NCI-H187 treated with DMSO at 0.1 percent for 48 hours (cell line): ENCODE measurements at places on chromosomes 12 and 14.

DNA sequence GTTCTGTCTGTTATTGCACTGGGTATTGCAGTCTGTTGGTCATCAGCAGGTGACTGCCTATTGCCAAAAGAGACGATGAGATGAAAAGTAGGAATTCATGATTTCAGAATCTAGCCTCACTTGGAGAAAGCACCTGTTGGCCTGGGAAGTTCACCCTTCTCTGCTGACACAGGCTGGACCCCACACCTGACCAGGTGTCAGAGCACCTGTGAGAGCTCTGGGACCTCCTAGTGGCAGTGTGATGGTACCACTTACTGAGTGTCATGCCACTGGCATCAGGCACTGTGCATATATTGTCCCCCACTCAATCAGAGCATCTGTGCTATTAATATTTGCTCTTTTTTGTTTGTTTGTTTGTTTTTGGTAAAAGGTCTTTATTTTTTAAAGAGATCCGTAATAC, 68.0 kb downstream of the RASSF3 start:
- no peak for DNase-seq

GRCh38 chr12:112239881-112240280, 114.5 kb downstream of the TRAFD1 start:
- DNase-seq = no peak

DNA sequence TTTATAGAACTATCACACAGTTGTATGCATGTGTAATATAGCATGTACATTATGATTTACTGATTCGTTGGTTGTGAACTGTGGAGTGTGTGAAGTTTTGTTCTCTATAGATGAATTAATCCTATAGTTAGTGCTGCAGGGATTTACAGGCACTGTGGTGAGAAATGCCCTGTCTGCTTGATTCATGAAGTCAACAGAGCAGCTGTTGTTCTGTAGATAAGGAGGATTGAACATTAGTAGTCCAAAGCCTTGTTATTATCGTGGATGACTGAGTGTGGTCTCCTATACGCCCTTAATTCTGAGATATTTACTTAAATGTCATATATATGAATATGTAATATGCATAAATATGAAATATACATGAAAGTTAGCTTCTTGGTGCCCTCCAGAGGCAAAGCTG, 98.3 kb downstream of the DNAH10 start:
- DNase-seq = no peak

DNA sequence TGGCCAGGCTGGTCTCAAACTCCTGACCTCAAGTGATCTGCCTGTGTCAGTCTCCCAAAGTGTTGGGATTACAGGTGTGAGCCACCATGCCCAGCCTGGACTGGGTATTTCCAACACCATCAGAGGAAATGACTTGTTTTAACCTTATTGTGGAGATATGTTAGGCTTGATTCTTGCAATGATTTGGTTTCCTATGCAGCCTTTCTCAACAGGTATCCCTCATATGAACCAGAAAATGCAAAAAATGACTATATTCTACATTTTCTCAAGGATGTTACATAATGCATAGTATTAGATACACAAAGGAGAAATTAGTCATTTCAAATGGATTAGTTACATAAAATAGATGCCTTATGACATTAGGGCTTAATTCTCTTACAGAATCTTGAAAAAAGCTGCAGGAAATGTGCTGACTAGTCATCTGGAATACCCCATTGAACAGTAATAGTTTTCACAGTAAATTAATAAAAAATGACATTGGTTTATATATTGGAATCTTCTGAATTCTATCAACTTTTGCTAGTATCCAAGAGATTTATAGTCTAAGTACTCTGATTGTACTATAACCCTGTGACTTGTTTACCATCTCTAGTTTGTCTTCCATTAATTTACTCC, 132.6 kb downstream of the INSM2 start:
- no peak for DNase-seq

GRCh38 chr12:47218191-47218654, 138.5 kb upstream of the AMIGO2 start:
- DNase-seq = no peak

DNA sequence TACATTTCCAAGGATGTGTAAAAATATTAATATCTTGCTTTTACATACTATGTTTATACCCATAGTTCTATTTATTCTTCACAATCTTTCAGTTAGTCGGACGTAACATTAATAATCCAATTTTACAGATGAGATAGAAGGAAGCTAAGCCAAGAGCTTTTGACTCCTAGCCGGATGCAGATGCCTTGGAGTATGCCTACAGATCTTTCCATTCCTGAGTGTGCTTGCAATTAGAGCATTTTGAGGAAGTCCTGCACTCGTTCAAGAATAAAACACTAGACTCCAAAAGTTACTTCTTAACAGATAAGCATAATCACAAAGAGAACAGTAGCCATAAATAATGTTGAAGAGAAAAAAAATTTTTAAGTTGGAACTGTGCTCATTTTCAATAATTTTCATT, 337.6 kb upstream of the CLEC14A start:
- no peak for DNase-seq

- peak; percentile 47 for DNase-seq
These were observed 8.0 kb downstream of the PHB2 start for GRCh38 chr12:6962285-6963015.

DNA sequence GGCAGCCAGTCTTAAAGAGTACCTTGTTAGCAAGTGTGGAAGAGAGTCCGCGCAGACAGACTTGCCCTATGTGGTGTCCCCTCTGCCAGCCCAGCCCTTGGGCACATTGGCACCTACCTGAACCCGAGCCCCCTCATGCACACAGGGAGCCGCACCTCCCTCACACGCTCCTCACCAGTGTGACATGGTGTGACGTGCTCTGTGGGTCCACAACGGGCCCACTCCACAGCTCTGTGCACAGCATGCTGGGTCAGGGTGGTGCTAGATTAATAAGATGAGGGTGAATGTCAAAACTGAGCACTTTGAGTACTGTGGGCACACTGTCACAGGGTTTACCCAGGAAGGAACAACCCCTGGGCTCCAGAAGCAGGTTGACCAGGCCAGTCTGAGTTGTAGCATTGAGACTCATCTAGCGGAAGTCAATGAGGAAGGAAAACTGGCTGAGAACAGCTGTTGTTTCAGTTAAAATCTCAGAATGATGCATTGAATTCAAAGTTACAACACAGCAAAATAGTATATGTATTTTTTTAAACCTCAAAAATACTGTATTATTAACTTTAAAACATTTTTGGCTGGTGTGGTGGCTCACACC, 53.4 kb upstream of the AMN start:
- DNase-seq = no peak

- no peak for DNase-seq
These were observed 17.1 kb downstream of the SLC11A2 start for GRCh38 chr12:51009056-51009440.

DNA sequence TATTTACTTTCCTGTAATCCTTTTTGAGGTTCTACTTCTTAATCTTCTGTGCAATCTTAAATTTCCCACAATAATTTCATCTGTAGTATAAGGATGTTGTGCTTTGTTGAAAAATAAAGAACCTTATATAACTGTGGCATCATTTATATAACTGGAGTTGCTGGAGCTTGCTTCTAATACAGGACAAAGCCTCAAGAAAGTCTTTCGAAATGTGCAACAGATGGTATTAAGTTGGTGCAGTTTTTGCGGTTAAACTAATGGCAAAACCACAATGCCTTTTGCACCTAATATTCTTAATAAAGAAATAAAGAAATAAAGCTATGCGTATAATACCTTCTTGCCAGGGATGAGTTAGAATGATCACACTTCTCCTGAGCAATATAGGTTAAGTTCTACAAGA, 180.0 kb downstream of the KITLG start:
- no peak for DNase-seq

DNA sequence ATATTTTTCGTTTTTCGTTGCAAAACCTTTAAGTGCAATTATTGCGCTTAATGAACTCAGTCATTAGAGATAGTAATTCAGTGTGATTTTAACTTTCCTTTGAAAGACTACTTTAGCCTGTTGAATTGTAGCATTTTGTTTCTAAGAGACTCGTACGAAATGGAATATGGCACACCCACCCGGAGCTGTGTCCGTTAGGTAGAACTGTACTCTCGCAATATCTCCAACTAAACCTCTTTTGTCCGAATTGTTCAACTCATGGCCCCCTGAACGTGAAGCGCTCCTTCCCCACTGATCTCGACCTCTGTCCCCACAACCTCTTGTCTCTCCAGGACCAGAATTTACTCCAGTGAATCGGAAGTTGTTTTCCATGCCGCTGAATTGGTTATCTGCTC, 800 bp downstream of the PCNX4 start:
- DNase-seq = no peak

DNA sequence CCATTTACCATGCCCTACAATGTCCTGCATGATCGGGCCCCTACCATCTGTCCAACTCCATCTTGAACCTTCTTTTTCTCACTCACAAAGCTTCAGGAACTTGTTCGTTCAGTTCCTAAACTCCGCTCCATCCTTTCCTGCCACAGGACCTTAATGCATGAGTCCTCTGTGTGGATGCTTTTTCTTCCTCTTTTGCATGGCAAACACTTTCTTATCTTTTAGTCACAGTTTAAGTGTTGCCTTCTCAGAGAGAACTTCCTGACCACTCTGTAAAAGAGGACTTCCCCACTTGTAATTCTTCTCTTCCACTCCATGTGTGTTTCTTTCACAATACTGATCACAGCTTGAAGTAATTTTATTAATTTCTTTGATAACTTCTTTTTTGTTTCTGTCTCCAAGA, 54.4 kb upstream of the ETV6 start:
- no peak for DNase-seq

GRCh38 chr12:128245121-128245520, 21.8 kb upstream of the TMEM132C start:
- no peak for DNase-seq

DNA sequence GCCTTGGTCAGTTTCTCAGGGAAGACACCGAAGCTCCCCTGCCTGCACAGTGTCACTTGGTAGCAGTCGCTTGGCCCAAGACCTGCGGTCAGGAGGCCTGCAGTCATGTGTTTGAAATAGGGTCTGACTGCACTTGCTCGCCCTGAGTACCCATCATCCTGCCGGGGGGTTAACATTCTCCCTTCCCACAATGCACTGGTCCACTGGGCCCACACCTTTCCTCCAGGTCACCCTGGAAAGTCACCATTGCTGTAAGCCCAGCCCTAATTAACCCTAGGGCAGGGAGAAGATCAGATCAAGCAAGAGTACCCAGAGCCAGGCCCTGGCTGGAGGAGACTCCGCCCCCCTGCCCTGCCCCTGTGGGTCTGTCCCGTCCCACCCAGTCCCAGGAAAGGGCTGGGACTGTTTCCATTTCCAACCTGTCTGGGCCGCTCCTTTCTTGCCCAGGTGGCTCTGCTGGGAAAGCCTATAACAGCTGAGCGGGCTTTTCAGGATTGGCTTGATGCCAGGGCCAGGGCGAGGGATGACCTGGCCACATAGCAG, 87.1 kb downstream of the ZFP36L1 start:
- DNase-seq = no peak

- no peak for DNase-seq
These were observed 37.3 kb downstream of the SNX6 start for GRCh38 chr14:34592623-34593022.

DNA sequence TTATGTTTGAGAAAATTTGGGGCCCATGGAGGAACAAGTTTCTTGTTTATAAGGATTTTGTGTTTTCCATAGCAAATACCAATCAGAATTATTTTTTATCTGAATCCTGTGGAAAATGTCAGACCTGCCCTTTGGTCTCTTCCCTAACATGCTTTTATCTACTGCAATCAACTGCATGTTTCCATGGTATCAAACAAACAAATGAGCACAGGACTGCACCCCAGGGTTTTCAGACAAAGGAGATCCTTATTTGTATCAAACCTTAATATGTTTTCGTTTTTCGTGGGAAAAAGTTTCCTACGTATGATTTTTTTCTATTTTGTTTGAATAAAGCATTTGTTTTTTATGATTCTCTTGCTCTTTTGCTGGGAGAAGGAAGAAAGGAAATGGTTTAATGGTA, 91.1 kb downstream of the GPR135 start:
- DNase-seq = no peak

GRCh38 chr14:74922752-74923401, at the start of gene RPS6KL1:
RPS6KL1 (minus strand) TSS chr14:74923260; CDS start chr14:74921541, 1,719 bp downstream.
- DNase-seq = peak; percentile 80

DNA sequence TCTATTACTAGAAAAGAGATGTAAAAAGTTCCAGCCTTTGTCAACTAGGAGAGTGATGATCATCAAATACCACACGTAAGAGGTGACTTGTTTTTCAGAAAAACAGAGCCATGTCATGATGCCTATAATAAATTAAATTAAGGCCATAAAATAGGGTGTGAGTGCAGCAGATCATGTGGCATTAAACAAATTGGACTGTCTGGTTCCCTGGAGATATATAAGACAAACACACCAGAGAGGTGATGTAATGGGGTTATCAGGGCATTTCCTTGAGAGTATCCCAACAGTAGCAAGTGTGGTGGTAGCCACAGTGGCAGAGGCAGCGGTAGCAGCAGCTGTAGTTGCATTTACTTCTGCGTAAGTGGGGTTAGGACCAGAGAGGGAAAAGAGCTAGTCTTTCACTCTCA, 14.6 kb upstream of the GALNT6 start:
- DNase-seq = no peak

GRCh38 chr14:94914191-94914590, 144.3 kb upstream of the GSC start:
- DNase-seq = no peak

GRCh38 chr14:70084226-70084625, 104.5 kb downstream of the SLC8A3 start:
- DNase-seq = no peak

DNA sequence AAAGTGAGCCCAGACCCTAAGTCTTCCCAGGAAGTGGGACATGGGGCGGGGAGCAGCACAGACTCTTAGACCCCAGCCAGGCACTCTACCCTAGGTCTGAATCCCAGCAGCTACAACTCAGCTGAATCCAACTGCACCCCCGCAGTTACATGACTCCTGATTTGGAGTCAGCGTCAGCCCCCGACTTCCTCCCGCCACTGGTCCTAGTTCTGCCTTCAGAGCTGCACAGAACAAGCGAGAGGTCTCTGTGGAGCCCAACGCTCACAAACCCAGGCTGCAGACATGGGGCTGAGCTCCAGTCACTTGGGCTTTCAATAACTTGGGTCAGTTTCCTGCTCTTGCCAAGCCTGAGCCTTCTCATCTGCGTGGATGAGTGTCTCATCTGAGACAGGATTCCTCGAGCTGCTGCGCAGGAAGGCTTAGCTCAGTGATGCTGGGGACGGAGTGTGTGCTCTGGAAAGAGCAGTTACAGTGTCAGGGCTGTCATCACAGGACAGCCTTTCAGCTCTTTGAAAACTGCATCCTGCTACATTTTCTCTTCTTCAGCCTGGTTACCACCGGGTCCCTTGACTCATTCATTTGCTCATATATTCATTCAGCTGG, 30.6 kb upstream of the NXPH4 start:
- DNase-seq = no peak

DNA sequence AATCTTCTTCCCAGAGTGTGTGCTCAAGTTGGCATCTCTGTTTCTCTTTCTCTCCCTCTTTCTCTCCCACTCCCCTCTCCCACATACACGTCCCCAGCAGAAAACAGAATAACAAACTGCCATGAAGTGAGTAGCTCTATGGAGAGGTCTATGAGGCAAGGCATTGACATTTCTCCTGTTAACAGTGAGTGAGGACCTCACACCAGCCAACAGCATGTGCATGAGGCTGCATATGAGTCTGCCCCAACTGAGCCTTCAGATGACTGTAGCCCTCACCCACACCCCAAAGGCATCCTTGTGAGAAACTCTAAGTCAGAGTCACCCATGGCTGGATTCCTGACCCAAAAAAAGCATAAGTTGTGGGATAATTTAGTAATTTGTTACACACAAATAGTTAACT, 50.4 kb downstream of the MAGOHB start:
- no peak for DNase-seq
